NCI-H748 treated with DMSO at 0.1 percent for 48 hours (cell line): ENCODE measurements at places on chromosomes 11 and 22.

DNA sequence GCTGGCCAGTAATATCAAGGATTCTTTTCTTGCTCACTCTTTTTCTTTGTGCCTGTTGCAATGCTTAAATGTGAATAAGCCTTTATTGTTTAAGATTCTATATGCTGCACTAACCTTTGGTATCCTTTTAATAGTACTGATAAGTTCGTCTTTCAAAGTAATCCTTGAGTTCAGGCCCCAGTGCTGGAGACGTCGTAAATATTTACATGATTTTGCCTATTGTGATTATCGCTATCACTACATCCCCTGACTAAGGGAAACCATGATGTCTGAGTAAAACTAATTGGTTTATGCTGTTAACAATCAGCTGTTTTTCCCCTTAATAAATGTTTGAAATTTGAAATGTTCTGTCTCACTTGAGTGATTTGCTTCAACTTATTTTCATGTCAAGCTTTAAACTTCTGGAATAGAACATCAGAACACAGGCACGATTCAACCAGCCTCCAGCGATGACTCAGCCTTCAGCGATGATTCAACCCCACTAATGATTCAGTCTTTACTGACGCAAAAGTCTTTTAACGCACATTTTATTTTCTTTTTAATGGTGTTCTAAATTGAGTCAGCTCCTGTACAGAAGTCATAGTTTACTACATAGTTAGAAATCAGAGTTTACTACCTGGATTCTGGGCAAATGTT, 3.9 kb downstream of the HTATIP2 start:
- DNase-seq = no peak

DNA sequence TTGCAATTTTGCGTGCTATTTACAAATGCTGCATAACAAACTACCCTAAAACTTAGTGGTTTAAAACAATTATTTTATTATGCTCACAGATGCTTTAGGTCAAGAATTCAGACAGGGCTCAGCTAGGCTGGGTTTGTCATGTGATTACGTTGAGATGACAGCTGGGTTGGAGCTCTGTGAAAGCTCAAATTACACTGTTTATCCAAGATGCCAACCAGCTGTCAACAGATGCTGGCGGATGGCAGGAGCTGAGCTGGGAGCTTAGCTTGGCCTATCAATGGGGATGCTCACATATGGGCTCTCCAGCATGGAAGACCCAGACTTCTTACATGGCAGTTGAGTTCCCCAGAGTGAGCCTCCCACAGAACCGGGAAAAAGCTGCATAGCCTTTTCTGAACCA, 62.7 kb downstream of the STK33 start:
- DNase-seq = peak; percentile 69

GRCh38 chr11:132846075-132846474, 686.2 kb downstream of the OPCML start:
- DNase-seq = no peak

GRCh38 chr11:44854741-44855492, 95.8 kb downstream of the TP53I11 start:
- DNase-seq = no peak

DNA sequence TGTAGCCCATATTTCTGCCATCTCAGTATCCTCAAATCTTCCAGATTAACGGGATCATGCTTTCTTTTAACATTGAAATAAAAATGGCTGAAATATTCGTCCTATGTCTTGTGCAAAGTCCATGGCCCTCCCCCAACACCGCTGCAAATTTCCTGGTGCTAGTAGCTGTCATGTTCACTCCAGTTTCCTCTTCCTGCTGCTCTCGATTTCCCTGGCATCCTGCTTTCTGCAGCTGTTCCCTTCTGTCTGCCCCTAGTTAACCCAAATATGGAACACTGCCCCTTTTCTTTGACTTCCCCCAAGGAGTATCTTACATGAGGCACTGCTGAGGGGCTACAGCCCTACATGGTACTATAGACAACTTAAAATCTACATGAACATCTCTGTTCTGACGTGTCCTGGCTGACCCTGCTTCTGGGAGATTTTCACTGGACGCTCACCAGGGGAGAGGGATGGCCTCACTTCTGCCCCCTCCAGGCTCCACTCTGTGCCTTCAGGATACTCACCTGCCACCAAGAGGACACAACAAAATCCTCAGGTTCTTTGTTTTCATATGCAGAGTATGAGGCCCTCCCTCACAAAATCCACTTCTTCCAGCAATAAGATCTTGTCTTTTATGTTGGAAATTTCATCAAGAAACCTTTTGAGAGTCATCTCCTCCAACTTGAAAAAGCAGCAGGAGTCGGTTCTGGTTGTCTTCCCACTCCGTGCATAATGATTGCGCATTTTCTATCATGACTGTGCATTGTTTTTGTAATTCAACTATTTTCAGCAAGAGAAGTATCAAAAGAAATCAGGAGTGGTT, 29.5 kb upstream of the SCUBE2 start:
- DNase-seq = no peak

DNA sequence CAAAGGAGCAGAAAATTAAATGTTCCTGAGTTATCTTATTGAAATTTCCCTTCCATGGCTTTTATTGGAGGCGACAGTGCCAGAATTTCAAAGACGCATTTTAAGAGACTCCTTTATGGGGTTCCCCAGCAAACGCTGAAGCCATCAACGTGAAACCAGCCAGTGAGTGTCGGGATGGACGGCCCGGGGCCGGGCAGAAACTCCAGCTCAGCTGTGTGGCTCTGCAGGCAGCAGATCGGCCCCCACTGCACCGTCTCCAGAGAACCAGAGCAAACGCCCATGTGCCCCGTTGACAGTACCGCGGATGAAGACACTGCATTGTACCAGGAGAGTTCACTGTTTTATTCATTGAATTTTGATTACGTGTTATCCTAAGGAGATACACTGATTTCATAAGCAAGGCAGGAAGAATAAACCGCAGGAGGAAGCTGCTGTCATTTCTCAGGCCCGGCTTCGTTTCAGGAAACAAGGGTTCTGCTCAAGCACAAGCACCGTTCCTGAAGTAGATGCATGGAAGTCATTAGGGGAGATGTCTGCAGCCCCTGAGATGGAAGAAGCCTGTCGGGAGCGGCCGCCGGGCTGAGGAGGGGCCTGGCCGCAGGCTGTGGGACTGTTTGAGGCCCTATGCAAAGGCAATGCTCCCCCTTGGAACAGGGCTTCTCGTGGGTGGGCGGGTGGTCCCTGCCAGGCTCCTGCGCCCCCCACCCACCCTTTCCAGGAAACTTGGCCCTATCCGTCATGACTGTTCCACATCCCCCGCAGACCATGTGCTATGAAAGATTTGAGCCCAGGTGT, 639.7 kb downstream of the TBC1D22A start:
- no peak for DNase-seq

- DNase-seq = no peak
Measured at GRCh38 chr11:60831501-60832079, 10.3 kb upstream of the CCDC86 start.

- no peak for DNase-seq
Measured at GRCh38 chr11:102436561-102436960, 16.0 kb downstream of the TMEM123 start.

DNA sequence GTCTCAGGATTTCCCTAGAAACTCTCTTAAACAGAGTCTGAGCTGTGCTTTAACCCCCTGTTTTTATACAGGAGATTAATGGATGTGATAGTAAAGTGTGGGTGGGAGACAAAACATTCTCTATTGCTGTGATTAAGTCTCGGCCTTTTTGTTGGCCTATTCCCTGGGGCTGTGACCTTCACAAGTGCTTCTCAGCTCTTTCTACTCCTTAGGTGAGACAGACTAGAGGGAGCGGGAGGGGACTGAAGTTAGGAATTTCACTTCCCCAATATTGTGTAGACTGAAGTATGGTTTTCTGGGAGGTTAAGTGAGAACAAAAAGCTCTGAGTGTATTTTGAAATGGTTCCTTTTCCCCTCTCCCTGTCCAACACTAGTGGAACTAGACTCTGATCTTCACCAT, 29.8 kb upstream of the OR8B8 start:
- no peak for DNase-seq

DNA sequence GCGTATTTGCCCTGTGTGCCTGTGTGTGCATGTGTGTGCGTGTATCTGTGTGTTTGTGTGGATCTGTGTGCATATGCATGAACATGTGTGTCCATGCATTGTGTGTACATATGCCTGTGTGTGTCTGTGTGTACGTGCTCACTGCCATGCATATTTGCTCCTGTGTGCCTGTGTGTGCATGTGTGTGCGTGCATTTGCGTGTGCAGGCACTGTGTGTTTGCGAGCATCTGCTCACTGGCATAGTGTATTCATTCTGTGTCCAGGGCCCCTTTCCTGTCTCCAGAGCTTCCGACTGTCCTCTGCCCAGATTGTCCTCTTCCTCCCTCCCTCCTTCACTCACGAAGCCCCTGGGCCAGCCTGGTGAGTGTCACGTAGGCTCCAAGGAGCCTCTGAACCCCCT, 5.8 kb downstream of the EMID1 start:
- no peak for DNase-seq
